Omental fat pad (tissue), 4 donors: ENCODE measurements at places on chromosomes 12 and 14.

DNA sequence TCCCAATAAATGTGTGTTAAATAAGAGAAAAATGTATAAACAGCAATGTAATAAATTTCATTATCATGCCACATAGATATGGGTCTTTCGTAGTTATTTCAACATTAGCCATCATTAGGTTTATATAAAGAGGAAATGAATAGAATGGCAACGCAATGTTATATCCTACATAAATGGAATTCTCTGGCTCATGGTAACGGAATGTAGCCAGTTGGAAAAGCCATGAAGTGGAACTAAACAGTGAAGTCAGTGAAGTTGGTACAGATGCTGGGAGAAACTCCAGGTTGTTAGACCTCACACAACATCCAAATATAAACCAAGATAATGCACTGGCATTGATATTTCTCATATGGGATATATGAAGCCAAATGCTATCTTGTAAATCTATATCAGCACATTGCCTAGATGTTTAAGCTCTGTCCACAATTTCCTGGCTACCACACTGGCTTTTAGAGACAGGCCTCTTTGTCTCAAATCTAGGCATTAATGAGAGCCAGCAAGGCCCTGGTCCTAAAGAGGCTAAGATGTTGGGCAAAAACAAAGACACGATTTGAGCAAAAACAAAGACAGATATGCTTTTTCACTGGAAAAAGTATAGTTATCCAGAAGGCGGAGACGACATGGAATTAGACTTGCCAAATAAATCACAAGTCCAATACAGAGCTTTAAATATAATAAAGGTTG, 861.0 kb downstream of the RPS29 start:
- no peak for DNase-seq

DNA sequence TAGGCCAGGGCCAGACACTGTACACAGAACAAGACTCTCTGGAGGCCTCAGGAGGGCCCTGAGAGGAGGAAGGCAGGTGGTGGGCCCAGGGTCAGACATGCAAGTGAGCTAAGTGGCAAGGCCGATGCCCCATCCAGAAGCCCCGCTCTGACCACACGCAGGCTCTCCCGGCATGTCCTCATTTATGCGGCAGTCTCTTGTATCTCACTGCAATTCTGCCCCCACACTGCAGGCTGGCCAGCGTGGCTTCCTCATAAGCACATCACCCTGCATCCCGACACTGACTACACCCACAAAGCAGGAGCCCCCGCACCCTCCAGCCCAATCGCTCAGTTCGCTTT, 17.5 kb downstream of the SSH1 start:
- no peak for DNase-seq

DNA sequence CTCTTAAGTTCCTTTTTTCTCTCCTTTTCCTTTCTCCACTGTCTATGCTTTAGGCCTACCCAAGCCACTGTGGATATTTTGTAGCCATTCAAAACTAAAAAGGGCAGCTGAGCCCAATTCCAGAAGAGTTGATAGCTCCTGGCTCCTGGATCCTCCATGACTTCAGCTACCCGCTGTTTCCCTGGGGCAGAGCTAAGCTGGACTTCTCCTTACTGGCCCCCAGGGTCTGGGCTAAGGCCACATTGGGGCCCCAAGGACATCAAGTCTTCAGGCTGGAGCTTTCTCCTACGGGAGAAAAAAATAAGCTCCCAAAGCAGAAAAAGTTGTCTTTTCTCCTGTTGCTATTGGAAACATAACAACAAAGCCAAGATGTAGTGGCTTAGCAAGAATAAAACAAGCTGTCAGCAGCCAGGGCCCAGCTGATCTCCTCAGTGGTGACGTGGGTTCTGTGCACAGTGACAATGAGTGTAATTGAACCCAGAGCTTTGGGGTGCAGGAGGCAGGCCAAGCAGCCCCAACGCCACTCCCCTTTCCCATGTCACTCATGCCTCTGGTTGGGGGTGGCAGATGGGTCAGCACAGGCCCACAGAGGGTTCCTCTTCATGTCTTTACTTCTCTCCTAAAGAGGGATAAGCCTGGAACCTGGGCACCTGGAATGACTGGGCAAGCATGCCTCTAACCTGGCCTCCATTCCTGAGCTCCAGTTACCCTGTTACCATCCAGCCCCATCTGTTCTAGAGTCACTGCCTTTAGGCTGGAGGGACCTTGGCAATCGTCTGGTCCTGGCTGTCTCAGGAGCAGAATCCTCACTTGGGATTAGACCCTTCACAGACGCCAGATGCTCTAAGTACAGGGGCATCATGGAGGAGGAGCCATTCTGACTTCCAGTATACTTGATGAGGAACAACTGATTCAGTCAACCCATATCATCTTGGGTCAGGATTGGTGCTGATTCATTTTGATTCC, 171.2 kb downstream of the ZFP36L1 start:
- DNase-seq = no peak

DNA sequence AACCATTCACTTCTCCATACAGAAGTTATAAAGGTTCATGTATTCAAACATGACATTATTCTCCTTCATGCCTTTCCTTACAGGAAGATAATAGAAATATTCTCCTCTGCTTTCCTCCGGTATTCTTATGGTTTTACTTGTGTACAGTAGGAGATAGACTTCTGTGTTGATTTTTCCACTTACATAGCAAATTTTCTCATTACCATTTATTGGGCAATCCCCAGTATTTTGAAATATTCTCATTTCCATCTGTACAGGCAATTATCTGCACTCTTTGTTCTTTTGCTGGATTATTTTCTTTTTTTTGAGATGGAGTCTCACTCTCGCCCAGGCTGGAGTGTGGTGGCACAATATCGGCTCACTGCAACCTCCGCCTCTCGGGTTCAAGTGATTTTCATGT, 11.0 kb downstream of the PXMP2 start:
- no peak for DNase-seq

DNA sequence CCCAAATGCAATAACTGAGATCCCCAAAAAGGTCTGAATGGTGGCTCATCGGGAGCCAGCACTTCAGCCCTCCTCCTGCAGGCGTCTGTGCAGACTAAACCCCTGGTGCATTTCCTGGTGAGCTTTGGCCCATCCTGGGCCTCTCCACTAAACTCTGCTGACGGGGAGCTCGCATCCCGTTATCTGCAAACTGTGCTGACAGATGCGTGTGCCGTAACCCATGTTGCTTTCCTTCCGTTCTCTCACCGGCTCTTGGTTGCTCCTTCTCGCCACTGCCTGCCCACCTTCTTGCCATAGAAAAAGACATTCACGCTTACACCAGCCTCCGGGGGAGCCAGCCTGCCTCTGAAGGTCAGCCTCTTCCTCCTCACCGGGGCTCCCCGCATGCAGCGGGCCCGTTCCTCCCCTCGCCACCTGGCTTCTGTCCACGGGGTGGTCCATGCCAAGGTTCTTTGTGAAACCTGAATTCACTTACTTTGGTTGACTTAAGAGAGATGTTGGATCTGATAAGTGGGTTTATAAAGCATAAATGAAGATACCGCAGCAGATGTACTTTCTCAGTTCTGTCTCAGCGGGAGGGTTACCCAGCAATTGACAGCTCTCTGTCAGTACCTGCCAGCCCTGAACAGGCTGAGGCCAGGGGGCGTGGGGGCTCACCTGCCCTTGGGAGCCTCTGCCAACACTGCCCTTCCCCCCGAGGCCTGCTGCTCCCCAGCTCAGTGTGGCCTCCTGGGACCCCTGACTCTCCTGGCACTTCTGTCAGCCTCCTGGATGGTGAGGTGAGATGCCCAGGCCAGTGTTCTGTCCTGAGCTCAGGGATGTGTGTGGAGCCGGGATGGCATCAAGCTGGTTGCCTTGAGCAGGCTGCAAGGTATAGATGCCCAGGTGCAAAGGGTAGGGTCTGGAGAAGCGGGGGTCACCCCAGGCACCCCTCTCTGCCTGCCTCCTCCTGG, 14.2 kb downstream of the ZFYVE21 start:
- no peak for DNase-seq

GRCh38 chr12:3339221-3339620, 151.8 kb upstream of the PRMT8 start:
- DNase-seq = no peak

GRCh38 chr14:84885061-84885460, 644.9 kb upstream of the FLRT2 start:
- DNase-seq = no peak

- DNase-seq = no peak
Measured at GRCh38 chr12:126493366-126494108, 1428.3 kb downstream of the AACS start.
